Amygdala (tissue), 56 donors: ENCODE measurements at places on chromosomes 12 and 14.

- DNase-seq = no peak
Measured at GRCh38 chr12:116591855-116592637, 32.9 kb downstream of the MAP1LC3B2 start.

GRCh38 chr12:130075497-130076076 lies 86.7 kb upstream of the FZD10 start:
- no peak for DNase-seq

GRCh38 chr14:78335531-78335930 lies 165.4 kb downstream of the NRXN3 start:
- no peak for DNase-seq

DNA sequence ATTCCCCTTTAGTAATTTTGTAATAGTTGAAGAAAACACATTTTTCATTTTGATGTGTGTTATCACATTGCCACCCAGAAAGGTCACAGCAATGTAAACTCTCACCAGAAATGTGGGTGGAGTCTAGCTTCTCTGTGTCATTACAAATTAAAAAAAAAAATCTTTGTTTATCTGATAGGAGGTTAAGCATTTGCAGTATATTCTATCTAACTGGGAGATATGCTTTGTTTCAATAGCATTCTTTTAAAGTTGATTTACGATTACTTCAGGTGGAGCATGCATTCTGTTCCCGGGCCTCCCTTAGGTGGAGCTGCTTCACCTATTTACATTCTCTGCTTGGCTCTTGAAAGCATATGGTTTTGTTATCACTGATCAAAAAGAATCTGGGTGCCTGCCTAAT lies 7.8 kb downstream of the ADIPOR2 start:
- no peak for DNase-seq

GRCh38 chr14:73764406-73765280 lies 50.5 kb upstream of the PNMA1 start:
- peak; percentile 30 for DNase-seq

DNA sequence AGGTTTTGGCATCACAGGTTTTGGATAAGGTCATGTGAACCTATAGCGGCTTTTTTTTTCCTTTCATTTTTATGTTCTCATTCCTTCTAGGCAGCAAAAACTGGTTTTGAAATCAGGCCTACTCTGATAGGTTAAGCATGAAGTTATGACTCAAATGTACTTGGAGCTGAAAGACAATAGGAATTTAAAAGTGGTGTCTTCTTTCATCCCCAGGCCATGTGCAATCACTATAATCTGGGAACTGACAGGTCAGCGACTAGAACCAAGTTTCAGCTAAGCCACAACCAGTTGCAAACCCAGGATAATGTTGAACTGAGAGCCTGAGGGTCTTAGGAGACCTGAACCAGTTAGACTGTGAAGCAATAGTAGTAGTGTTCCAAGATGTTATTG lies 74.3 kb downstream of the ANO6 start:
- no peak for DNase-seq

- DNase-seq = no peak
Measured at GRCh38 chr12:14845350-14845750, 2.0 kb upstream of the ART4 start.

DNA sequence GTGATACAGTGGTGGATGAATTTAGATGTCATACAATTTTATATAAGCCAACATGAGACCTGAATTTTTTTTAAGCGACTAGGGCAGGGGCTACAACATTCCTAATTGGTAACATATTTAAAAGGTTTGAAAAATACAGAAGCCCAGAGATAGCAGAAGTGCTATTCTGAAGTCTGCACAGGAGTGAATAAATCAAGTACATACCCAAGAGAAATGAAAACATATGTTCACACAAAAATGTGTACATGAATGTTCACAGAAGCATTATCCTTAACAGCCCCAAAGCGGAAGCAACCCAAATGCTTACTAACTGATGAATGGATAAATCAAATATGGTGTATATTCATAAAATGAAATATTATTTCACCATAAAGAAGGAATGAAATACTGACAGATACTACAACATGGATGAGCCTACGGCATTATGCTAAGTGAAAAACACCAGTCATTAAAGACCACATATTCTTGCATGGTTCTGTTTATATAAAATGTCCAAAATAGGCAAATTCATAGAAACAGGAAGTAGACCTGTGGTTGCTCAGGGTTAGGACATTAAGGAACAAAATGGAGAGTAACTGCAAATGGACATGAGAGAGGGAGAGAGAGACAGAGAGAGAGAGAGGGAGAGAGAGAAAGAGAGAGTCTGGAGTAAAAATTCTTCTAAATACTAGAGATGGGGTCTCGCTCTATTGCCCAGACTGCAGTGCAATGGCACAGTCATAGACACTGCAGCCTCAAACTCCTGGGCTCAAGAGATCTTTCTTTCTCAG lies 28.0 kb upstream of the GXYLT1 start:
- no peak for DNase-seq
